CD4-positive, alpha-beta memory T cell (primary cell): ENCODE measurements at places on chromosomes 3 and 15.

DNA sequence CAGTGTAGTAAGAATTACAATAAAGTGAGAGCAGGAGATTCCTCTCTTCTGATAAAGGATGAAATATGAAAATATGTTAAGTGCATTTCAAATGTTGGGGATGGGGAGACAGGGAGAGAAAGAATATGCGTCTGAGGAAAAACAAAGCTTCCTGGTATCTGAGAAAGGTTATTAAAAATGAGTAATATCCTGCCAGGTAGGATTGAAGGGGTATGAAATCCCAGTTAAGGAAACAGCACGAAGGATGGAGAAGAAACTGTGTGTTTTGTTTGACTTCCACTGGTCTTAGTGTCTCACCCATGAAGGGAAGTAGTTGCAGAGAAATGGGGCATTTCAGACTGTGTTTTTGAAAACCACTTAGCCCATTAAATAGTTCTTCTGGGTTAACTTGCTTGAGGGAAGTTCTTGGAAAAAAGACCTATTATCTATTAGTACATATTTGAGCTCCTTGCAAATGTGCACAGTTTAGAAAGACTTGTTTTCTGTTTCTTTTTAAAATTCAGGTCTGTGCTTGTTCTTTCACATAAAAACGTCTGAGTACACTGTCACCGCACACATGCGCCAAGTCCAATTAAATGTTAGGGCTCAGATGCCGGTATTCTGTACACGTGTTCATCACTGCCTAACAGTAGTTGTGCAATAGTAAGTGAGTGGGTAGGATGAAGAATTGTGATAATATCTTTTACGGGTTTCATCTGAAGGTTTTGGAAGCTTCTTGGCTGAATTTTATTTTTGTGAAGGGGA, 196.1 kb upstream of the P2RY1 start:
- DNase-seq: no peak

DNA sequence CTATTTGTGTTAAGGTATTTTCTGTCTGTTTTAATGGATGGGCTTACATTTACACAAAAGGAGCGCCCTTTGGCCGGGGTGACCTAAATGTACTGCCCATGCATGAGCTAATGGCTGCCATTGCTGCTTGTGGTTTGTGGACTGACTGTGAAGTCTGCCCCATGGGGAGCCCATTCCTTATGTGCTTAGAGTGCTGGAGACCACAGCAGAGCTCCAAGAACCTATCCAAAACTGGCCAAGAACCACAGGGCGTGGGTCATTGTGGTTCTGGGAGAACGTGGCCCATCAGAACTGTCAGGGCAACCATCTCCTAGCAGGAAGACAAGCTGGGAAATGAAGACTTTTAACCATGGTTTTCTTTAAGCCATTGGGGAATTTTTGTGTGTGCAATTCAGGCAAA, 105.3 kb downstream of the CHDH start:
- DNase-seq: no peak

GRCh38 chr15:48653216-48653615, 7.7 kb upstream of the FBN1 start:
- DNase-seq: no peak

GRCh38 chr3:112873632-112874031, 27.0 kb upstream of the CD200R1L start:
- no peak for DNase-seq

GRCh38 chr3:63364495-63364894, 86.4 kb downstream of the SYNPR start:
- no peak for DNase-seq

DNA sequence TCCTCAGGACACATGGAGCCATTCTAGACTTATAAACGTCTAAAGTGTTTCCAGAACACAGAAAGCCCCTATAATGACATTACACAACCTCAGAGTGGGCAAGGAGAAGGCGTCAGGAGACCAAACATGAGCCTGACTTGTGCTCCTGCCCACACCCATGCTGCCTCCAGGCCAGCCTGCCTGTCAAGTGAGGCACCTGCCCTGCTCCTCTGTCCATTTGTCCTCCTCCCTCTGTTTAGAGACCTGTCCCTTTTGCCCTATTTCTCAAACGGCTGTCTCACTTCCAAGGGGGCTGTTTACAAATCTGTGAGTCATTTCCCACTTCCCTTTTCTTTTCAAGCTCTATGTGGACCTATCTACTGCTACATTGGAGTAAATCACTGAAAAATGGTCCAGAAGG, 21.0 kb downstream of the ZDHHC3 start:
- DNase-seq: no peak

GRCh38 chr3:82058809-82059208, 297.4 kb upstream of the GBE1 start:
- DNase-seq: no peak

GRCh38 chr3:58131101-58131825, 79.5 kb downstream of the DNASE1L3 start:
- no peak for DNase-seq

DNA sequence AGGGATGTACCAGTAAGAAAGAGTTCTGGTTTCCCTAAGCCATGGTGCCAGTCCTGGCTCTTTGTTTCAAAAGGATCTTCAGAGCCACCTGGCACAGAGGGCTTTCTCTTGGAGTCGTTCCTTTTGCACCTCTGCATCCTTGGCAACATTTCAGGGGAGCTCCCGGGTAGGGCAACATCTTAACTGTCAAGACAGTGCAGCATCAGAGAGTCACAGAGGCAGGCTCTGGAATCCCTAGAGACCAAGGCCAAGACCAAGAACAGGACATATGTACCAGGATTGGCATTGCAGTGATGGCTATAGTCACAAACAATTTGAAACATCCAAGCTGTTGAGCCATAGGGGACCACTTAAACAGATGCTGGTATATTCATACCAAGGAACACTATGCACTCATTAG, 129.4 kb upstream of the ADPGK start:
- no peak for DNase-seq

DNA sequence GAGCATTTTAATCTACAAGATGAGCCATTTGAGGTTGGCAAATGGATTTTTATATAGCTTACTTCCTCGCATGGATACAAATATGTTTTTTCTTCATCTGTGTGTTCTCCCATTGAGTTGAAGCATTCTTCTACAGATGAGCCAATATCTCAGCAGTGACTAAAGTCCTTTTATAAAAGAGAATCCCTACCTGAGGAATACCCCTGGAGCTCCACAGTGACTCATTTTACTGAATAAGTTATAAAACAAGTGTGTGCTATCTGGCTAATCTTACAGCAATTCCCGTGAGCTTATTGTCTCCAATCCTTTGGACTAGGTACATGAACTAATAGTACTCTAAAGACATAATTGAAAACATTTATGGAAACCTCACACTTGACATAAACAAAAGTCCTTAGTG, 354.2 kb upstream of the BCHE start:
- no peak for DNase-seq

DNA sequence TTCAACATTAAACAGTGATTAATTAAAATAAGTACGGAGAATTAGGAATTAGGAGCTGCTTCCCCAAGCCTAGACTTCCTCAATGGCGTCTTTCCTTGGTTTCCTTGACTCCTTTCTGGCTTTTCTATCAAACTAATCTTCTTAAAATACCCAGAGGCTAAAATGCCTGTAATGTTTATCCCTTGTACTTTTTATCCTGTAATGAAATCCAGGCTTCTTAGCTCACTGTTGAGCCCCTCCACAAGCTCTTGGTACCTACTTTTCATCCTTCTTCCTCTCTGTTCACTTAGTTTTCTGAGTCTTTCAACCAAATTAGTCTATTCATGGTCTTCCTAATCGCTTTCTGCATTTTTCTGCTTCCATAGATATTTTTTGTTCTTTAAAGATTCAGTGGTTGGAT, 6.9 kb upstream of the UBE2E1 start:
- DNase-seq: no peak

- DNase-seq: no peak
Measured at GRCh38 chr15:32784581-32784980, 66.8 kb downstream of the GREM1 start.

DNA sequence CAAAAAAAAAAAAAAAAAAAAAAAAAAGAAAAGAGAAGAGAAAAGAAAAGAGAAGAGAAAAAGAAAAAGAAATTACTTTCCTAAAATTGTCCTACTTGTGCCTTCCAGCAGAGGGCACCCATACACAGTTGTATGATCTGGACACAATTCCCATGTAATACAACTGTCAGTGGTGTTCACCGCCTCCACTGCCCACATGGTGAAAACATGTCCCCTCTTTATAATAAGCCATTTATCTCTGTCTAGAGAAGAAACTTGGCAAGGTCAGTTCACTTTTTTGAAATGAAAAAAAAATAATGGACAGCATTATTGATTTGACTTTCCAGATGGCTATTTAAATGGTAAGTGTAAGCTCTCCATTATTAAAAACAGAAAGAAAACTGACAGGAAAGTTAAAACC, 459.4 kb downstream of the GBE1 start:
- no peak for DNase-seq

- no peak for DNase-seq
Measured at GRCh38 chr3:100042166-100042981, 71.9 kb downstream of the FILIP1L start.
